ENCODE measurements at places on chromosomes 12 and 14. TPM values are rescaled to one million over a fixed set of nuclear protein-coding genes. Genes with fewer than 3 reads are reported as not detected.

PZP gene
- not detected for polyA plus RNA-seq

WNT1 gene
- not detected for polyA plus RNA-seq

MANSC4 gene
- not detected for polyA plus RNA-seq

GRCh38 chr12:23628806-23629205 lies 320.7 kb downstream of the SOX5 start:
- H3K27me3 ChIP-seq: no peaks in the 10 kb centered on the region
- H3K36me3 ChIP-seq: no peaks in the 10 kb centered on the region
- no peak overlapping the region for H3K27ac ChIP-seq
- H3K4me1 ChIP-seq: no peaks in the 10 kb centered on the region
- no peak for DNase-seq
